ENCODE measurements at places on chromosomes 3 and 15.

- DNase-seq: no peak
These were observed 208.0 kb upstream of the BHLHE40 start for GRCh38 chr3:4771243-4771642.

- no peak for DNase-seq
These were observed 27.7 kb downstream of the SRP14 start for GRCh38 chr15:40011303-40011702.

GRCh38 chr15:70299931-70300869 is 202.5 kb upstream of the TLE3 start:
- DNase-seq: peak; percentile 42

DNA sequence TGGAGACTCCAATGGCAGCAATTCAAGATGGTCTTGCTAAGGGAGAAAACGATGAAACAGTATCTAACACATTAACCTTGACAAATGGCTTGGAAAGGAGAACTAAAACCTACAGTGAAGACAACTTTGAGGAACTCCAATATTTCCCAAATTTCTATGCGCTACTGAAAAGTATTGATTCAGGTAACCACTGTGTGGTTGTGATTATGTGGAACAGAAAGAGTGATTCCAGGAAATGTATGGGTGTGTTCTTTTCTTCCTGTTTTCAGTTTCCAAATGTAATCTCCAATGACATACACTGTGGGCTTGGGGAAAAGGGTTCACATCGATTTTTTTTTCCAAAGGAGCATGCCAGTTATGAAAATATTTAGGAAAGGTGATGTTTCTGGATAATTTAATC is 10.9 kb downstream of the SCG3 start:
- no peak for DNase-seq

- no peak for DNase-seq
These were observed 5.9 kb downstream of the FAM131A start for GRCh38 chr3:184343200-184343876.

DNA sequence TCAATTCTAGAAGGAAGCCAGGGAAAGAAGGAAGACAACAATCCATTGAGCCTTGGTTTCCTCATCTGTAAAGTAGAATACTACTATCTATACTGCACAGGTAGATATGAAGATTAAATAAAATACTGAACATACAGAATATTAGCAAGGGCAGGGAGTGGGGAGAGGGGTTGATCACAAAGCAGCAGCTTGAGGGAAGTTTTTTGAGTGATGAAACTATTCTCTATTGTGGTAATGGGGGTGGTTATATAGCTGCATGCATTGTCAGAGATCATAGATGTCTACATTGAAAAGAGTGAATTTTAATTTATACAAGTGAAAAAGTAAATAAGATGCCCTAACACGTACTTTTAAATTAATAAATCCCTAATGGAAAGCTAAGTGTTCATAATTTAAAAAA is 242.6 kb upstream of the LRTM1 start:
- no peak for DNase-seq

DNA sequence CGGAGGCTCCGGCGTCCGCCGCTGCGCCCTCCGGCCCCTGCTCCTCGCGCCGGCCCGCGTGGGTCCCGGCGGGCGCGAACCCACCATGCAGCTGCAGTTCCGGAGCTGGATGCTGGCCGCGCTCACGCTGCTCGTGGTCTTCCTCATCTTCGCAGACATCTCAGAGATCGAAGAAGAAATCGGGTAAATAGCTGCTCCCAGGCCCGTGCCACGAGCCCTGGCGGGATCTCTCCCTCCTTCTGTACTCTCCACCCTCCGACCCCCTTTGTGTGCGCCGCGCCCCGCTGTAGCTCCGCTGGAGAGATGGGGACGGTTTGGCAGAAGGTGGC is 263 bp downstream of the ST8SIA2 start:
- no peak for DNase-seq

DNA sequence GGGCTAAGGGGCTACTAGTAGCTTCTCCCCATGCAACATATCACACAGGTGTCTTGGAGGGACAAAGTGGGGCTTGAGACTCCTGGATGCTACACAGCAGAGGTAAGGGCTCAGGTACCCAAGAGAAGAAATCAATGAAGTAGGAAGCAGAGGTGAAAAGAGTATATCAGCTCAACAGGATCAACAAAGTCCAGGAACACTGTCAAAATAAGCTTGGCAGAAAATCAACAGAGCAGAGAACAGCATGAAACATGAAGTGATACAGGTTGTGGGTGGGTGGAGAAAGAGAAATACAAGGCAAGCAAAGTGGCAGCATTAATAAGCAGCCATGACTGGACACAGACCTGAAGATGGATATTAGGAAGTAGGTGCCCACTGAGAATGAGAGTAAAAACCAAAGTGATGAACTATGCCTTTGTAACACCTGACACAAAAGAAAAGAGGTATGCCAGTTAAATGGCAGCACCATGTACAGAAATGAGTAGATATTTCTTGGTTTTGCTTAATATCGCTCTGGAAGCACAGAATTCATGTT is 637.4 kb downstream of the FHIT start:
- no peak for DNase-seq

DNA sequence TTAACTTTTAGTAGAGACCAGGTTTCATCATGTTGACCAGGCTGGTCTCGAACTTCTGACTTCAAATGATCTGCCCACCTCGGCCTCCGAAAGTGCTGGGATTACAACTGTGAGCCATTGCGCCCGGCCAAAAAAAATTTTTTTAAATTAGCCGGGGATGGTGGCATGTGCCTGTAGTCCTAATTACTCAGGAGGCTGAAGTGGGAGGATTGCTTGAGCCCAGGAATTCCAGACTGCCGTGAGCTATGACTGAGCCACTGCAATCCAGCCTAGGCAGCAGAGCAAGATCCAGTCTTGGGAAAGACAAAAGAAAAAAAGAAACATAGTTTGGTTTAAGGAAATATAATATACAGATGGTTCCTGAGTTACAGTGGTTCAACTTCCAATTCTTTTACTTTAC is 44.9 kb upstream of the EIF3J start:
- no peak for DNase-seq

GRCh38 chr15:28934645-28935044 is 48.9 kb downstream of the APBA2 start:
- no peak for DNase-seq

DNA sequence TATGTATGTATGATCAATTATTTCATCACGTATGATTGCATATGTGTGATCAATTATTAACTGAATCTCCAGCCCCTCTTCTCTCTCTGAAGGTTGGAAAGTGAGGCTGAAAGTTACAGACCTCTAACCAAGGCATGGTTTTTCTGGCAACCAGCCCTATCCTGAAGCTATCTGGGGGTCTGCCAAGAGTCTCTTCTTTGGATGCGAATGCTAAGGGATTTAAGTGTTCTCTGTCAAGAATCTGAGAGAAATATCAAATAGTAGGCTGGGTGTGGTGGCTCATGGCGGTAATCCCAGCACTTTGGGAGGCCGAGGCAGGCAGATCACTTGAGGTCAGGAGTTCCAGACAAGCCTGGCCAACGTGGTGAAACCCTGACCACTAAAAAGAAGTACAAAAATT is 8.1 kb downstream of the NKTR start:
- no peak for DNase-seq

DNA sequence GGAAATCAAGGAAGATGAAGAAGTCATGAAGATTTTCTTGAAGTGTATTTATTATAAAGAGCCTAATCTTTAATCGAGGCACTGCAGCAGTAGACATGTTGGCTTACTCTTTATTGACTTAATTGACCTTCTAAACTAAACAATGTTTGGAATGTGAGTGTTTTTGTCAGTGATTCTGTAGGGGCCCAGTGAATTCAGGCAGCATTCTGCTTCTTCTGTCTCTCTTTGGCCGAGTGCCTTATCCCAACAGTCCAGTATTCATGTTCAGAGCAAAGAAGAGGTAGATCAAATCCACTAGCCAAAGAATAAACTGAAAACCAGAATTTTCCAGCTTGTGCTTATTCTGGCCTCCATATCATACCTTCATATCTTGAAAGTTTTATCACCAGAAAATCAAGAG is 55.7 kb downstream of the RLBP1 start:
- no peak for DNase-seq

DNA sequence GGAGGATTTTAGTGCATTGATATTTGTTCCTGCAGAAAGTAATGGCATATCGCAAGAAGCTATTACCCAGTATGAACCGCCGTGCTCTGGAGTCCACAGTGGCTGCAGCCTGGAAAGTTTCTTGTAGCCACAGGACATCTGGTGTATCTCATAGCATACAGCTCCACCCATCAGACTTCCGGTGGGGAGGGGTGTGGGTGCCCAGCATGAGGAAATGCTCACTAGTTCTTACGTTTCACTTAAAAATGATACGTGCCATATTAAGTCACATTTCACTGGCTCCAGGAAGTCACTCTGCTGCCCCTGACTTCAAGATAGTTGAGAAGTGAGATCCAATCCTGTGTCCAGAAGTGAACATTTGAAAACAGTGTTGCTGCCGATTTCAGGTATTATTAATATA is 990.4 kb downstream of the GBE1 start:
- no peak for DNase-seq

DNA sequence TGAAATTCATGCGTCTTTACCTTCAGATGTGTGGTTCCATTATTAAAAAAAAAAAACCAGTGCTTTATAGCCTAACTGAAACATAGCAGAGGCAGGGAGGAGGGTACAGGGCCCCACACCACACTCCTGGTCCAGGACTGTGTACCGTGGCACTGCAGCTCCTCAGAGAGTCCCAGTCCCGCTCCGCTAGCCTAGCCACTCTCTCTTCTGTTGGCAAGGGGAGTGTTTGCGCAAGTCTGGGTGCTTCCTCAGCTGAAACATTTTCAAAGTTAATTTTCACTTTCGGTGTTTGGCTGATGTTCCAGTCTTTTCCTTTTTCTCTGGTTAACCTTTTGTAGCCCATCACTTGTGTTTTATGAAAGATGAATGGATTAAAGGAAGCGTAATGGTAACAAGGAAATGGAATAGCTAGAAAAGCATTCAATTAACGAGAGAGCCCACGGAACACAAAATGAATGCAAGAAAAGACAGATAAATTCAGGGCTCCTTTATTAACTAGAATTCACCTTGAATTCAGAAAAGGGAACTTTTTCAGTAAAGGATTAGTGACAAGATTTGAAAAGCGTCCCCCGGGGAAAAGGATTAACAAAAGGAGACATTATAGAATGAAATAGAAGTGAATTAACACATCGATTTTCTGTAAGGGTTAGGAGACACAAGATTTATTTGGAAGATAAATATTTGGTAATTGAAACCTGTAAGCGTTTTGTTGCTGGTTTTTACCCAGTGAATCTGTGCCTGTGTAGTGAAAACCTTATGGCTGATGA is 177.0 kb downstream of the CACNA2D3 start:
- no peak for DNase-seq

DNA sequence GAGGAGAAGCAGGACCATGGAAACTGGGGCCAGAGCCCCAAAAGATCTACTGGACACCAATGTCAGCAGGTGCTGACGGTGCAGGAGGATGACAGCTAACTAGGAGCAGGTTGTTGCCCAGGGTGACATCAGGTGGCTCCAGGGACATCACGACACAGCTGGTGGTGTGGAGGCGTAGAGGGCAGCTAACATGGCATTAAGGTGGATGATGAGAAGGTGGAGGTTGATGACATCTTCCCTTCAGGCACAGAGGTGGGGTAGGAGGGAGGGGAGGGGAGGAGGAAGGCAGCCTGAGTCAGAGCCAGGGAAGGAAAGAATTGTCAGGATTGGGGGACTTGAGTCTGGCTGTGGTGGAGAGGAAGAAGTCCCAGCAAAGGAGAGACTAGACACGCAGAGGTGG is 1.5 kb upstream of the EPHB1 start:
- no peak for DNase-seq

GRCh38 chr15:100803171-100803440 is 76.5 kb upstream of the ALDH1A3 start:
- DNase-seq: no peak

GRCh38 chr15:92633418-92633817 is 22.2 kb downstream of the FAM174B start:
- no peak for DNase-seq

GRCh38 chr3:105676621-105677300 is 192.1 kb downstream of the CBLB start:
- no peak for DNase-seq

- no peak for DNase-seq
These were observed 46.5 kb downstream of the ULK4 start for GRCh38 chr3:41915353-41915752.

- DNase-seq: no peak
These were observed 105.5 kb upstream of the ICE2 start for GRCh38 chr15:60584355-60584998.

GRCh38 chr15:41291065-41291631 is 41.2 kb downstream of the OIP5 start:
- no peak for DNase-seq

DNA sequence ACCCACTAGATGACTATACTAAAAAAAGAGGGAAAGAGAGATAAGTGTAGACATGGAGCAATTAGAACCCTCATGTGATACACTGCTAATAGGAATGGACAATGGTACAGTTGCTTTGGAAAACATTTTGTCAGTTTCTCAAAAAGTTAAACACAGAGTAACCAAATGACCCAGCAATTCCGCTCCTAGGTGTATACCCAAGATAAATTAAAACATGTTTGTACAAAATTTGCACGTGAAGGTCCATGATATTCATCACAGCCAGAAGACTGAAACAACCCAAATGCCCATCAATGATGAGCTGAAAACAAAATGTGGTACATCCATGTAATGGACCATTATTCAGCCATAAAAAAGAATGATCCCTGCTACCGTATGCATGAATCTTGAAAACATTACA is 11.8 kb downstream of the MESP2 start:
- DNase-seq: no peak

- no peak for DNase-seq
These were observed 57.5 kb upstream of the NANOGP8 start for GRCh38 chr15:35142578-35142977.

DNA sequence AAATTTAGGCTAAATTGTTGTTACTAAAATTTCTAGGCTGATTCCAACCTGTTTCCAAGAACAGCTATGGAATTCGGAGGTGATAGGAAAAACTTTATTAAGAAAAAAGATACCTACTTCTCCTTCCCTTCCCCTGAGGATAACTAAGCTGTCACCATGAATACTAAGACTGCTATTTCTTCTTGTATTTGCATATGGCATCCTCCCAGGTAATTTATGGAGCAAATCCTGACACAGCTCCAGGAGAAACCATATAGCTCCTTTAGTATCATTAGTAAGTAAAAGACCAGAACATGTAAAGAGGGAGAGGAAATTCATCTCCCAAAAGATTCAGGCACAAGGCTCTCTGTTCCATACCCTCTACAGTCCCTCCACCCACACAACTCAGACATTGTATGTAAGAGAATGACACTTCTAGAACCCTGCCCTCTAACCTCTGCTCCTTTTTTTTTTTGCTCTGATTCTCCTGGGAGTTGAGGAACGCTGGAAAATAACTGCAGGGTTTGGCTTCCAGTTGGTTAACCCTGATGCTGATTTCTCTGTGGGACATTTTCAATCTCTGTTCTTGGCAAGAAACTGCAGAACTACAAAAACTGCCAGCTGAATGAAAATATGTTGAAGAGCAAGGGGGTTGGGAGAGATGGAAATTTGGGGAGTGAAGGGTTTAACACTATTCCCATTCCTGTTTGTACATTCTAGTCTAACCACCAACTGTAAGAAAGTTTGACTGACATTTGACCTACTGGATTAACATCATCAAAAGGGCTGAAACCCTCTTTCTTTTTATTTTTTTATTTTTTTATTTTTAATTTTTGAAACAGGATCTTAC is 14.2 kb upstream of the MAGI1 start:
- no peak for DNase-seq

- no peak for DNase-seq
These were observed 617.4 kb downstream of the SI start for GRCh38 chr3:164460851-164461250.
